ENCODE measurements at places on chromosomes 16 and 17.

GRCh38 chr17:3801792-3802191, 804 bp upstream of the ITGAE start:
- DNase-seq: no peak

DNA sequence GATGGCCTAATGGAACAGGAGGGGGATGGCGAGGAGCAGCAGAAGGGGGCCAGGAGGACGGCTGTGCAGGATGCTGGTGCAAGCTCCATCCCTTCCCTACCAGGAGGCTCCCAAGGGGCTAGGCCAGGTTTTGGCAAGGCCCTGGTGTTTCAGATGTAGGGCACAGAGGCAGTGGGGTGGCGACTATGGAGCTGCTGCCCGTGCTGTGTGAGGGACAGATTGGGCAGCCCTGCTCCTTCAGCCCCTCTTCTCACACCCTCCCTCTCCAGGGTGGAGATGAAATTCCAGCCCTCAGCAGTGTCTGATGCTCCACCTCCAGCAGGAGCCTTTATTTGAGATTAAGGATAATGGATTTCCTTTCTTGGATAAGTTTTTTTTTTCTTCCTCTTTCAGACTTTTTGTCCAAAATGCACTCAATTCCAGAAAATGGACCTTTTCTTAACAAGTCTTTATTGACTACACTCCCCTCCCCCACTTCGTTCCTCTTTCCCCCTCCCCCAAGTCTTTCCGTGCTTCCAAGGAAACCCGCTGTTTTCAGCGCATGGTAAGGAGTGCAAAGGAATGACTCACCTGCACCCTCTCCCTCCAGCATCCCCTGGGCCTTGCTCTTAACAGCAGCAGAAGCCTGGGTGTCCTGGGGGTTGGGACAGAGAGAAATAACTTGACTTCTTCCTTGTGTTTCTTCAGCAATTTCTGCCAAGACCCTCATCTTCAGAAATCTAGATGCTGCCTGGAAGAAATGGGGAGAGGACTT, 95.2 kb downstream of the CCDC182 start:
- DNase-seq: no peak

- DNase-seq: no peak
Observed at GRCh38 chr17:40340880-40341807, 23.4 kb downstream of the GJD3 start.

GRCh38 chr17:43014649-43015542, 7.3 kb downstream of the VAT1 start:
- DNase-seq: no peak

DNA sequence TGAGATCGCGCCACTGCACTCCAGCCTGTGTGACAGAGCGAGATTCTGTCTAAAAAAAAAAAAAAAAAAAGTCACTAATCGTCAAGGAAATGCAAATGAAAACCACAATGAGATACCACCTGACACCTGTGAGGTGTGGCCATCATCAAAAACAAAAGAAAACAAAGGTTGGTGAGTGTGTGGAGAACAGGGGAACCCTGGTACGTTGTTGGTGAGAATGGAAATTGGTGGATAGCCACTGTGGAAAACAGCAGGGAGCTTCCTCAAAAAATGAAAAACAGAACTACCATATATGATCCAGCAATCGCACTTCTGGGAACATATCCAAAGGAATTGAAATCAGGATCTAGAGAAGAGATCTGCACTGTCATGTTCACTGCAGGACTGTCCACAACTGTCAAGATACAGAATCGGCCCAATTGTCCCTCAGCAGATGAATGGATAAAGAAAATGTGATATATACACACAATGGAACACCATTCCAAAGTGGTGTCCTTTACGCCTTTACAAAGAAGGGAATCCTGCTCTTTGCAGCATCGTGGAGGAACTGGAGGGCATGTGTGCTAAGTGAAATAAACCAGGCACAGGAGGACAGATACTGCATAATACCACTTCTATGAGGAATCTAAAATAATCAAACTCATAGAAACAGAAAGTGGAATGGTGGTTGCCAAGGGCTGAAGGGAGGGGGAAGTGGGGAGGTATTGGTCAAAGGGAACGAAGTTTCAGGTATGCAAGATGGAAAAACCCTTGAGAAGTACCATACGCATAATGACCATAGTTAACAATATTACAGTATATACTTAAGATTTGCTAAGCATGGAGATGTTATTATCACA, 63.5 kb upstream of the PLCG2 start:
- DNase-seq: peak; percentile 63

GRCh38 chr16:78198288-78198687, 98.8 kb downstream of the WWOX start:
- DNase-seq: no peak

DNA sequence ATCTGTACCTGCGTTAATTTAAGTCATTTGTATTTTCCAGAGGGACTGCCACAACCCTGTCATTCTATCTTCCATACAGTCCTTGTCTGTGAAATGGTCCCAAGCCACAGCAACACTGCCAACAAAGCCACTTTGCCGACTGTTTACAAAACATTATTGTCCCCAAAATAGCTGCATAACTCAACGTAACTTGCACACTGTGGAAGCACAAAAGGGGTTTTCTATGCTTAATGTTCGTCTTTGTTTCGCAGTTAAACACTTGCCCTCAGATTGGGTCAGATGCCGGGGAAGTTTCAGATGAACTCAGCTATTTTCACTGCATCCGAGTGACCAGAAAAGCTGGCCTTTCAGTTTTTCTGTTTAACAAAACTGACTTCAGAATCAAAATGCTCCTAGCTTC, 4.6 kb downstream of the SEC14L5 start:
- DNase-seq: no peak

DNA sequence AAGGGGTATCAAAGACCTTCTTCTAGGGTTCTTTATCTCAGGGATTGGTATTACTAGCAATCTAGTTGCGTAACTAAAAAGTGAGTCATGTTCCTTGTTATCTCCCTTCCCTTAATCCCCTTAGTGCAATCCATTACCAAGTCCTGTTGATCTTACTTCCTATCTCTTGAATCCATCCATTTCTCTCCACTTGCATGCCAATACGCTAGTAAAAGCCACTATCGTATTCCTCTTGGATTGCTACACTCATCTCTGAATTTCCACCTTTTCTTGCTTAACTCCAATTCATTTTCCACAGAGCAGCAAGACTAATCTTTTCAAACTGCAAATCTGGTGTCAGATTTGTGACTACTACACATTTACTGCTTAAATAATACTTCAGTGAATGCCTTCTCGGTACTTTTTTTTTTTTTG, 1.8 kb upstream of the ADAT1 start:
- no peak for DNase-seq

GRCh38 chr16:78176435-78176834, 77.0 kb downstream of the WWOX start:
- DNase-seq: no peak

DNA sequence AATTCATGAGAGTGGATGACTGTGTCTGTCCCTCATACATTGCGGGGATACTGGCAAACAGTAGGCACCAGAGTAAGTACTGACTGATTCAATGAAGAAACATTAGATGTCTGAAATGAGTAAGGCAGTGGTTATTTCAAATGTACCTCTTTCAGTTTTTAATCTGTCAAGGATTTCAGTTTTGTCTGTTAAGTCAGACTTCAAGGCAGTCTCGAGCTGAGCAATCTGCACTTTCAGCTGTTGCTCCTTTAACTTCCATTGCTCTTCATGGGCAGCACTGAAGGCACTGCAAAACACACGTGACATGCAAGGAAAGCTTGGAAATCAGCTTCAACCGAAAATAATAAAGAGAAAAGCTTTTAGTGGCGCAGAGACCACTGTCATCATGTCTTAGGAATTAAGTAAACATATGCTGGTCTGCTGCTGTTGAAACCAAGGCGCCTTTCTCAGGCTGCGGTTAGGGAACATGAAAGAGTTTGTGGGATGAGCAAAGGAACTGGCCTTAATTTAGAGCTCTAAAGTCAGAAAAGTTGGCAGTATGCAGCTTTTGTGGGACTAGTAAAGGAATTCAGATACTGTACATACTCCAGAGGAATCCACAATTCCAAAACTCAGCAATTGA, 38.8 kb downstream of the RPGRIP1L start:
- DNase-seq: no peak

DNA sequence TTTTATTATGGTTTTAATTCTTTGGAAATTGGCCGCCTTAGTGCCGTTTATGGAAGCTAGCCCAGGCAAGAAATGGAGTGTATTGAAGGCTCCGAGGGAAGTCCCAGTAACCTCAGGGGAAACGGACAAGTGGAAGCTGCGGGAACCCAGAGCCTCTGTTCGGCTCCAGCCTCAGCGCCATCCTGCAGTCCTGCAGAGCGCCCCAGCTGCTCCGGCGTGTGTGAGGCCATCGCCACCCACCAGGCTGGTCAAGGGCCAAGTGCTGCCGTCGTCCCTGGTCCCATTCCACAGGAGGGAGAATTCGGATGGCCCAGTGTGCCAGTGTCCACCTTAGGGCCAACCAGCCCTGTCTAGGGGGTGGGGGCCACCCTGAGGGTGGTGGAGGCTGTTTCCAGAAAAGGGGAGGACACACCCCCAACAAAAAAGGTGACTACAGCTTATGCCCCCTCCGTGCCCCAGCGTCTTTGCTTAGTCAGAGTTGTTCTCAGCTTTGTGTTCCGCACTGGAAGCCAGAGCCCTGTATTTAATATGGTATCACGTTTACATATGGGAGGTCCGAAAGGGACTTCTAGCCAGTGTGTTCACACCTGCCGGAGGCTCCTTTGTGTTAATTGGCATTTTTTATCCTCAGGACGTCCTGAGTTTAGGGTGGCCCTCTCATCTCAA, 13.0 kb downstream of the MGRN1 start:
- no peak for DNase-seq

- DNase-seq: peak; percentile 84
Observed at GRCh38 chr17:79836972-79837887, 2.0 kb downstream of the CBX4 start.

DNA sequence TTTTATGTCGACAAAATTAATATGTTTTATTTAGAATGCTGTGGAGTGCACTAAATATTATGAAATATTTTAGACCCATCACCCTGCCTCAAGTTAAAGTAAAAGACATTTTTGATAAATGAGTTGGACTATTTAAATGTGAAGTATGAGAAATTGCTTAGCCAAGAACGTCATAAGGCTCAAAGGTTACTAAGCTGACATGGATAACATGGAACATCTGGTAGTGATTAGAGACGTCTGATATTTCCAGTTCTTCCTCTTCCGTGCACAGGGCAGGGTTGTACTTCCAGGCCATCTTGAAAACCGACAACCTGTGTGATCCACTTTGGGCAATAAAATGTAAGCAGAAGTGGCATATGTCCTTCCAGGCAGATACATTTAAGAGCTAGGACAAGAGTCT, 7.2 kb upstream of the CCL8 start:
- no peak for DNase-seq

- DNase-seq: no peak
Observed at GRCh38 chr17:44581868-44582267, 24.6 kb downstream of the FZD2 start.

DNA sequence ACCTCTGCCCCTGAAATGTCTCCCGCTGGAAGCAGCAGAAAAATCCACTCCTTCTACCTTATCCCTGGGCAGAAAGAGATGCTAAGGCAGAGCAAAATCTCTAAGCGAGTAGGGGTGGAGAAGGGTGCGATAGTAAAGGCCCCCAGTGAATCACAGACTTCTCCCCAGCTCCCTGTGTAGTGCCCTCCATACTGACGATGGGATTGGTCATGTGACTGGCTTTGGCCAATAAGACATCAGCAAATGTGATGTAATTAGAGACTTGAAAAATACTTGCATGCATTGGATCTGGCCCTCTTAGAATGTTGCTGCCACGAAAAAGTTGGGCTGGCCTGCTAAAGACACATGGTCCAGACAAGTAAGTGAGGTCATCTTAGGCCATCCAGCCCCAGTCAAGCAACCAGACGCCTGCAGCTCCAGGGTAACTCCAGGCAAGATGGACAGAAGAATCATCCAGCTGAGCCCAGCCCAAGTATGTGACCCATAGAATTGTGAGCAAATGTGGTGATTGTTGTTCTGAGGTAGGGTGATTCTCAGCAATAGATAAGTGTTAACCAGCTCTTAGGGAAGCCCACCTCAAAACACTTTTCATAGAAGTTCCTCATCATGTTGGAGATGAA, 36.0 kb downstream of the HASPIN start:
- DNase-seq: no peak

- DNase-seq: peak; percentile 58
Observed at GRCh38 chr17:51322390-51323029, 62.2 kb downstream of the UTP18 start.

DNA sequence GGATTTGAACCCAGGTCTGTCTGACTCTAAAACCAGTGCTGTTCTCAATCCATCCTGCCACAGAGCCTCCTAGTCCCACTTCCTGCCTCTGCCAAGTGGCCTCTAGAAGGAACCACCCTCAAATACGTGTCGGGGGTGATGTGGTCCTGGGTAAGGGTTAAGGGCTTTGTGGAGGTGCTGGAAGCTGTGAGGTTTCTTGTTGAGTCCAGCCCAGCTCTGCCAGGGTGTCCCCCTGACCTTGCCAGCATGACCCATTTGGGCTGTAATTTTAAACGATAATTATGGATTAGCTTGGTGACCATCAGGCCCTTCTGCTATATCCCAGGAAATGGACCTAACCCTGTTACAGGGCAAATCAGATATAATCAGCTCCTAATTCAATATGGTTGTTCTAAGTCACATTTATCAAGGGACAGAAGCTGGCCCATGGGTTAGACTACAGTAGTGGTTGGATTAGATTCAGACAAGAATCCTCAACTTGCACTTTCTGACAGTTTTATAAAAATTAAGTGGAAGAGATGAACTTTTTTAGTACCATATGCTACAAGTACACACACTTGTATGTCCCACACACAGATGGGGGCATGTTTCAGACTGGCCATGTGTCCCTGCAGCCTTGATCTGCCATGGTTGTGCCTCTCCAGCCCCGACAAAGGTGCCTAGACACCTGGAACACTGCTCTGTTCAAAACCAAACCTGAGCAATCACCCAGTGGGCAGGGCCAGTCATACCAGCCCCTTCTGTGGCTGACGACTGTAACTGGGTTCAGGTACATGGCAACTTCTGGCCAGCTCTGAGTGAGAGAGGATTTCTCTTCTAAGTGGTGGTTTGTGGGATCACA, 48.0 kb downstream of the SMPD3 start:
- DNase-seq: no peak

DNA sequence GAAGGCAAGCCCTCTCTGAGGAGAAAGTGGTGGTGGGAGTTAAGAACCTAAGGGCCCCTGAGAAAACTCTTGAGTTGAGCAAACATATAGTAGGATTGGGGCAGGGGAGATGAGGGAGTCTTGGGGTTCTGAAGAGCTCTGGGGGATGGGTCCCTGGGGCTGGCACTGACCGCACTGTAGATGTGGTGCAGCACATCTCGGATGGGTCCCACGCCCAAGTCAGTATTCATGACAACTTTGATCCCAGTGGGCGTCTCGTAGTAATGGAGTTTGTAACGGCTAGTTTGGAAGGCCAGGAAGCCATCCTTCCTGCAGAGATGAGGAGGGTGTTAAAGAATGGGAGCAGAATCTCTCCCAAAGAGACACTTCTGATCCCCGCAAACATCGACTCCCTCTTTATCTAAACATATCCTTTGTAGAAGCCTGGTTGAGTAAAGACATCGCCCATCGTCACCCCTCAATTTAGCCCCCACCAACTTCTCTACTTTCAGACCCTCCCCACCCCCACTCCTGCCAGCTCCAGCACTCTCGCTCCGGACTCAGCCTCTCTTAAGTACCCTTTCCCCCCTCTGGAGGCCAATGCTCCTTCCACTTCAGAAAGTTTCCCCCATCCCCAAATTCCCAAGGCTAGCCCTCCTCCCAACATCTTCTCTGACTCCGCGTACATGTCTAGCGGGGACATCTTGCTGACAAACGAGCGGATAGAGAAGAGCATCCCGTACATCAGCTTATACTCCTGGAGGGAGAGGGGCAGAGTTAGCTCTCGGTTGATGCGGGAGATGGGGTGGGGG, 710 bp downstream of the TRAPPC1 start:
- no peak for DNase-seq

GRCh38 chr17:47774987-47775580, 42.0 kb downstream of the TBX21 start:
- no peak for DNase-seq

GRCh38 chr17:70086516-70086915, 11.5 kb downstream of the KCNJ16 start:
- DNase-seq: no peak
